ENCODE measurements at places on chromosomes 7 and 10.

GRCh38 chr10:100827819-100828737 lies 82.7 kb downstream of the PAX2 start:
- no peak for DNase-seq

- DNase-seq = no peak
These were observed 113.4 kb downstream of the SRI start for GRCh38 chr7:88106434-88106833.

- no peak for DNase-seq
These were observed 47.2 kb upstream of the ZRANB1 start for GRCh38 chr10:124894569-124895215.

DNA sequence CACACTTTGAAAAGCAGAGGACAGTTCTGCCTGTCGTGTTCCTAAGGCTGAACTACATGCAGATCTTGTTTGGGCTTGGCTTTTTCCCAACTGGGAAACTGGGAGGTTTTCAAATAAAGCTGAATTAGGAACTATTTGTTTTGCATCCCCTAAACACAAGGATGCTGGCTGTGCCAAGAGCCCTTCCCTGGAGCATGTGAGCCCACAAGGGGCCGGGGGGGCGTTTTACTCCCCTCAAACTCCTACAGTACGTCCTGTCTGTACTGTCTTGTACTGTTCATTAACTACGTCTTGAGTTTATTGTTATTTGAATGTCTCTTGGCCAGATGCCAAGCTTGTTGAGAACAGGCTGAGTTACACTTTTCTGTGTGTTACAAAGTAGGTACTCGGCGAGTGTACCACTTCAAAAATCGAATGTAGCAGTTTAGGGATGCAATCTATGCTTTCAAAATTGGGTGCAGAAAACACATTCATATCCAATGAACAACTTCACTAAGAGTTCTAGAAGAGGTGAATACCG lies 94.9 kb downstream of the GFRA1 start:
- no peak for DNase-seq

DNA sequence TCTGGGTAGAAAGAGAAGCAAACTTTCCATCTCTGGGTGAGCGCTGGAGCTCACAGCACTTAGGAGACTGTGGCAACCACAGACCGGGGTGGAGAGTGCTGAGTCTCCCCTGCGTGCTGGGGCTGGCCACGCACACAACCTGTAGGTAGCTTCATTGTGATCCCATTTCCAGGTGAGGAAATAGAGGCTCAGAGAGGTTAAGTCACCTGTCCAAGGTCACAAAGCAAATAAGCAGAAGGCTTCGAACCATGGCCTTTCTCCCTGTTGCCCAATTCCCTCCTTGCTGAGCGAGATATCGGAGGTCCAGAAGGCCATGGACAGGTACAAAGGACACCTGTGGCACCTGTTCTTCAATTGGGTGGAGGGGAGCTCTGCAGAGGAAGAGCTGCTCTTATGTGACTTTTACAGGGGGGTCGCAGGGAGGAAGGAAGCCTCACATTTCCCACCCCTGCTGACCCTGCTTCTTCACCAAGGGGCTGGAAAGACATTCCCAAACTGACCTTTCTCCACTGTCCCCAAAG lies 39.4 kb downstream of the ZCCHC24 start:
- no peak for DNase-seq

DNA sequence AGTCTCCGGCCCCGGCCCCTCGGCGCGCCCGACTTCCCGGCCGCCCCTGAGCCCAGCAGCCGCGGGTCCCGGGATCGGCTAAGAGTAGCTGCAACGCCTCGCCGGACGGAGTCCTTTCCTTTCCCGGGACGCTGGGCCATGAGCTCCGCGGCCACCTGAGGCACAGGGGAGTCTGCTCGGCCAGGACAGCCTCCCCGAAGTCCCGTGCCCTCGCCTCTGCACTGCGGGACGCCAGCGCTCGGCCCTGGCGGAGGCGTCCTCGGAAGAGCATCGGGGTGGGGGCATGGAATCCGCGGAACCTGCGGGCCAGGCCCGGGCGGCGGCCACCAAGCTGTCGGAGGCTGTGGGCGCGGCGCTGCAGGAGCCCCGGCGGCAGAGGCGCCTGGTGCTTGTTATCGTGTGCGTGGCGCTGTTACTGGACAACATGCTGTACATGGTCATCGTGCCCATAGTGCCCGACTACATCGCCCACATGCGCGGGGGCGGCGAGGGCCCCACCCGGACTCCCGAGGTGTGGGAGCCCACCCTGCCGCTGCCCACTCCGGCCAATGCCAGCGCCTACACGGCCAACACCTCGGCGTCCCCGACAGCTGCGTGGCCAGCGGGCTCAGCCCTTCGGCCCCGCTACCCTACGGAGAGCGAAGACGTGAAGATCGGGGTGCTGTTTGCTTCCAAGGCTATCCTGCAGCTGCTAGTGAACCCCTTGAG lies 502 bp downstream of the SLC18A3 start:
- DNase-seq = no peak

DNA sequence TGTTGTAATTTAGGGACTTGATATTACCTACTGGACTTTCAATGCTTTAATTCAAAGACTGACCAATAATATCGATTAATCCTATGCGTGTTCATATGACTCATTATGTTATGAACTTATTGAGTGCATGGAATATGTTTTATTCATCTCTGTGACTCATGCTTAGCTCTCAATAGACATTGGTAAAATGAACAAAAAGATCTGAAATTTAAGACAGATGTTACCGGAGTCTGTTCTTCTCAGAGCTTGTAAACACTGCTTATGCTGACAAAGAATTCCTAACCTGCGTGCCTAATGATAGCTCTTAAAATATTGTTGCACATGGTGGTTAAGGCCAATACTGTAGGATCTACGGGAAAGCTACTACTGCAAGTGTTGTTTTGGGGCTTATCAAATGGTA lies 131.5 kb upstream of the ACBD5 start:
- DNase-seq = no peak

DNA sequence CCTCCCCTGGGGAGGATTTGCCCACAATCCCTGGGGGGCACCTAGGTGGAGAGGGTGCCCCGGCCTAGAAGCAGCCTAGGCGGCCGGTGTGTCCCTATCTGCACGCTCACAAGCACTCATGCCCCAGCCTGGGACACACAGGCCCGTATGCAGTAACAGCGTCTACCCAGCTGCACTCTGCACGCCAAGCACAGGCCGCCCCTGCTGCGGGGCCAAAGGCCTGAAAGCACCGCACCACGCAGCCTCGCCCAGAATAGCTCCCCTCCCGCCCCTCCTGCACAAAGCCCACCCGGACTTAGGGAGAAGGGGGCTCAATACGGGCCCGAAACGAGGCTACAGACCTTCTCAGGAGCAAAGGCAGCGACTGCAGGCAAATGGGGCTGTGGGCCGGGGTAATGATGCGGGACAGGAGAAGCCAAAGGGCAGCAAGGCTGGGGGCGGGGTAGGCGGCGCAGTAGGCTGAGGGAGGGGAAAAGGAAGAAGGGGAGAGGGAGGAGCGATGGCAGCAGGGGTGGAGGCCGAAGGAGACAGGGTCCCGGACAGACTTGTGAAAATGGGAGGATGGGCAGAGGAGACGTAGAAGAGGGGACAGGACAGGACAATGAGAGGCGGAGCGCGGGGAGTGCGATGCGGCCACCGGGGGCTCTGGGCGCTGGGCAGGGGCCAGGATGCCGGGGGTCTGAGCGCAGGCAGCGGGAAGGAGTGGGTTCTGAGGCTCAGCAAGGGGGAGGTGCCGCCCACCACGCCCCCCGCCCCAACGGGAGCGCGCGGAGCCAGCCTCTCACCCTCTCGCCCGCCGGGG lies 544 bp downstream of the GPRIN2 start:
- no peak for DNase-seq

DNA sequence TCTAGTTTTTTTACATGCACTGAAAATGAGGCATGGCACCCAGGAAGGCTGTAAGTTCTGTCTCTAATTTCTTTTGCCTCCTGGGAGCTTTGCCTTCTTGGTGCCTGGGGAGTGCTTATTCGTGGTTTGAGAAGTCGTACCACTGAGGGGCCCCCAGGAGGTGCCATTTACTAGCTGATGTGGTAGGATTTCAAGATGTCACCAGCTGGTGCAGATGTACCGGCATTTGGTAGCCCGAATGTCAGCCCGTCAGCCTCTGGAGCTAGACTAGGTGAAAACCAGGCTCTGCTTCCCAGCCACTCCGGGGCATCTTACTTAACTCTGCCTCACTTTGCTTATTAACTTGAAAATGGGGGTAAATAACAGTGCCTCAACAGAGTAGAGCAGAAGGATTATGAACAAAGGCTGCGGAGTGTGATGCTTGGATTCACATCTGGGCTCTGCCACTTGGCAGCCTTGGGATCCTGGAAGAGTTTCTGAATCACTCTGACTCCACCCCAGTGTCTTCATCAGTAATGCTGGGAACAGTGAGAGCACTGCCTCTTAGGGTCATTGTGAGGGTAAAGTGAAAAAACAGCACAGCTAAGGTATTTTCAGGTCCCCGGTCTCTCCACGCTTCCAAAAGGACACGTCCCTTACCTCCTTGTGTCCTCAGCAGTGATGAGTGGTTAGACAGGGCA lies 31.4 kb upstream of the BTBD16 start:
- DNase-seq = no peak

DNA sequence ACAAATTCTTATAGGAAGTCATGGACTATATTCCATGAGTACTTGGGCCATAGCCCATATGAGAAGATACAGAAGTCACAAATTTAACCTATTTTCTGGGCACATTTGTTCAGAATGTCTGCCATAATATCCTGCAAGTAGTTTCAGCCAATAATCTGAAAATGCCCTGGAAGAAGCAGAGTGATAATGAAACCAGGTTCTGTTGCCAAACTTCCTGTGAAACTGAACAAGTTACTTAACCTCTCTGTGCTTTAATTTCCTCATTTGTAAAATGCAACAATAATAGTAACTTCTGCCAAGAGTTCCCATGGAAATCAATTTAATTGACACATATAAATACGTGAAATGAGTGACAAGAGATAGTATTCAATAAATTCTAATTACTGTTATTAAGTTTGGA lies 88.8 kb downstream of the SEMA3C start:
- DNase-seq = no peak

- no peak for DNase-seq
These were observed 113.5 kb downstream of the ITGB8 start for GRCh38 chr7:20444030-20444800.

DNA sequence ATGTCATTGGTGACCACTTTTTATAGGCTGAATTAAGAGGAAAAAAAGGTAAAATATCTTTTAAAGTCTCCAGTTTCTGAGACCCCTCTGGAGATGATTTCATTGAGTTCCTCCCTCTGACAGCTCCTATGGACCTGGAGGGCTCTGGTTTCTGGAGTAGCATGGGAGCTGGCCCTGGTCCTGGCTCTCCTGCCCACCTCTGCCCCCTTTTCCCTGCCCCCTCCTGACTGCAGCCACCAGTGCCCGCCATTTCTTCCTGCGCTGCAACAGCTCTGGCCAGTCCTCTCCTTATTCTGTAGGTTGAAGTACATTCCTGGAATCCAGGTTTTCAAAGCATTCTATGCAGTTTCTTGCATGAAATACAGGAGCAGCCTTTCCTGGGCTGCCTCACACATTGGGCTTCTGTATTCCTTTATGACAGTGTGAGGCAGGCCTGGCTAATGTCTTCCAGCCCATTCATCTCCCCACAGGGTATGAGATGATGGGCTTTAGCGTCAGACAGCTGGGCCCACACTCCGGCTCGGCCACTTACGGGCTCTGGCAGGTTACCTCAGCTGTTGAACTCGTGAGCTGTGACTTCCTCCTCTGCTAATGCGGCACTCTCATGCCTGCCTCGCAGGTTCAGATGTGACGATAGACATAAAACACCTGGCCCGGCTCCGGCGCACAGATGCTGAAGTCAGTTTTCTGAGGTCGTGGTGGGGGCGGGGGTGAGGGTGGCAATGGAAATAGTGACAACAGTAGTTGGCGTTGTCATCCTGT lies 101.7 kb downstream of the MGMT start:
- DNase-seq = no peak

GRCh38 chr10:14032406-14032998 lies 298.2 kb downstream of the FRMD4A start:
- DNase-seq = no peak

GRCh38 chr10:68408898-68409518 lies 1.9 kb upstream of the RUFY2 start:
- DNase-seq = no peak

GRCh38 chr7:39429421-39429820 lies 136.8 kb upstream of the YAE1 start:
- no peak for DNase-seq

DNA sequence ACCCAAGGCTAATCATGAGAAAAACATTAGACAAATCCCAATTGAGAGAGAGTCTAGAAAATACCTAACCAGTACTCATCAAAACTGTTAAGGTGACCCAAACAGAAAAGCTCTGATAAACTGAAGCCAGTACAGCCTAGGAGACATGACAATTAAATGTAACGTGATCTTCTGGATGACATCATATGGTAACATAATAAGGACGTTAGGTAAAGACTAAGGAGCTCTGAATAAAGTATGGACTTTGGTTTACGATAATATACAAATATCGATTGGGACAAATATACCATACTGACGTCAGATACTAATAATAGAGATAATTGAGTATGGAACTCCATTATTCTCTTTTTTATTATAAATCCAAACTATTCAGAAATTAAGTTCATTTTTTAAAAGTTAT lies 561.1 kb upstream of the STEAP1 start:
- peak; percentile 66 for DNase-seq

- no peak for DNase-seq
These were observed 124.2 kb downstream of the PLPP4 start for GRCh38 chr10:120580918-120581895.

DNA sequence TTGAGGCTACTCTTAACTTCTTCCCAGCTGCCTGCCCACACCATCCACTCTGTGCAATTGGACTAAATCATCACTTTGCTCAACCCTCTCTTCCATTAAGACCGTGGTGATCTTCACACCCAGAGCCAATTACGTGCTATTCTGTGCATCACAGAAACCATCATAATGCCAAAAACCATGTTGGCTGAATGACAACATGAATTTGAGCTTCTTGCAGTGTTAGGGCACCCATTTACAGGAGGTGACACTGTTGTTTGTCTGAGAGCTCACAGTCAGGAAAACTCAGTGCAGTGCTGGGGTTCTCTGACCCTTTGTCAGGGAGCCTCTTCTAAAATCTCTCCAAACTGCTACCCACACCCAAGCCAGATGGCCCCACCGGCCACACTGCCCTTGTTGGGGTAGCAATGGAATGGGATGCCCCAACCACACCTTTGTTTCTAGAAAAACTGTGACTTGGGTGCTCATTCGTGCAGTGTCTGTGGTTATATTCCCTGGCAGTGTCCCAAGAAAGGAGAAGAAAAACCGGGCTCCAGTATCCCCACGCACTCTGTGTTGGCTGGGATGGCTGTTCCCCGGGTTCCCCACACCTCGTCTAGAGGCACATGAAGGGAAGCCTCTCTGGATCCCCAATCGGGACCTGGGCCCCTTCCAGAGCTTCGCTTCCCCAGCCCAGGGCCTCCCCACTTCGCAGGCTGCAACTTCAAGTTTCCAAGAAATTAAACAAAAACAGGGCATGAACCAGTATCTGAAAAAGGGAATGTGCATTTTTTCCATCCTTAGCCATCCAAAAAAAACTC lies 2.0 kb upstream of the TNS3 start:
- DNase-seq = no peak

- no peak for DNase-seq
These were observed 651.5 kb downstream of the TNS3 start for GRCh38 chr7:46930366-46930765.

All from NCI-H748 treated with DMSO at 0.1 percent for 48 hours (cell line).